Left colon (tissue), 2 donors: ENCODE measurements at places on chromosomes 3 and 15.

GRCh38 chr15:73744293-73744692 is 8.9 kb downstream of the INSYN1 start:
- DNase-seq: no peak

GRCh38 chr15:76181705-76182107 is 121.9 kb downstream of the TMEM266 start:
- no peak for DNase-seq

DNA sequence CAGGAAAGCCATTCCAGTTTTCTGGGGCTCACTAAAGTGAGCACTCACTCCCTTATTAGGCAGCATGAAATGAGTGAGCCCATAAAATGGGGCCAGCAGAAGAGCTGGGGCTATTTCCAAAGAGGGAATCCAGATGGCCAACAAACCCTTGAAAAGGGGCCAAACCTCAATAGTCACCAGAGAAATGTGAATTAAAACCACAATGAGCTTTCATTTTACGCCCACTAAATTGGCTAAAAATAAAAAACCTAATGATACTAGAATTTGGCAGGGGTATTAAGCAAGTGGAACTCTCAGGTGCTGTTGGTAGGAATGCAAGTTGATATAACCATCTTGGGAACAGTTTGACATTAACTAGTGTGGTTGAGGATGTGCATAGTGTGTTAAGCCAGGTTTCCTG is 42.1 kb upstream of the RAF1 start:
- DNase-seq: no peak

DNA sequence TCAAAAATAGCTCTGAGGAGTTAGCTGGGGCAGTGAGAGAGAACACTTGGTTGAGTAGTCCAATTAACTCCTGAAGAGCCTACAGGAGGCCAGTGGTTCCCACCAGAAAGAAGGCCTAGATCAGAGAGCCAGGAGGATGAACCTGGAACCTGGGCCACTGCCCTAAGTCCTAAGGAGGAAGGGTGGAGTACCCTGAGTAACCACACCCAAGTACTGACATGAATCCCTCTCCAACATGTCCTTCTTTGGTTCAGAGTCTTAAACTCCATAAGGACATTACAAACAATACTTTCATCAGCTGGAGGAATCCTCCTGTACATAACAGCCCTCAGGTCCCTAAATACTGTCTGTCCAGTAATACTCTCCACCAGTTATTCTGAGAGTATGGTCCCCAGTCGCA is 25.6 kb upstream of the C3orf62 start:
- no peak for DNase-seq

DNA sequence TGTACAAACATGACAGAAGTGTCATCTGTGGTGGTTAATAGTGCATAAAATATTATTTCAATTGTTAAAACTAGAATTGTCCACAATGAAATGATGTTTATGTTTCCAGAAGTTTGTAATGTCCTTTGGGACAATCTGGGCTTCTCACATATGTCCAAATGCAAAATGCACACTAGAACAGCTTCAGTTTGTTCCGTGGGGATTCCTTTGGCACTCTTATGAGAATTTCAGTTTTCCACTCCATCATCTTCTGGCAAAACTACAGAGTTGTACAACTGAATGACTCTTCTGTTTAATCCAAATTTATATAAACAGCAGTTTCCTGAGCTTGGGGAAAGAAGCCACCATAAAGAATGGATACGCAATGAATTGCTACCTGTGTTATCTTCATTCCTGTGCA is 2.0 kb upstream of the OR5H6 start:
- DNase-seq: no peak

DNA sequence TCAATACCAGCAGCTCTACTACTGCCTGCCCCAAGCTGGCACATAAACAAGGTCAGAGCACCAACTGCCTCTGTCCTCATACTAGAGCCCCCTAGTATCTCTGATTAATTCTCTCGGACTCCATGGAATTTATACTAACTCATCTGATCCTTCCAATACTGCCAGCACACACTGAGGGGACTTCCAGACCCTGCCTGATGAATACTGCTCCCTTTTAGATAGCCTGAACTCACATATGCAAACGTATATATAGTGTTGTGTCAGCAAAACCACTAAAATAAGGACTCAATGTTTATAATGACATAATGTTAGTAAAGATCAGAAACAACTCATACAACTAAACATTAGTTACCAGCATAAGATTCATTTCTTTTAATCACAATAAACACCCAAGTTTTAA is 25.0 kb downstream of the CEP70 start:
- DNase-seq: no peak

- DNase-seq: no peak
These were observed 61.4 kb upstream of the ZNF280D start for GRCh38 chr15:56794553-56795329.
